Activated CD4-positive, CD25-positive, alpha-beta regulatory T cell treated with anti-CD3 and anti-CD28 coated beads, Interleukin-2, amount 50 U/mL, for 72 hours (primary cell): ENCODE measurements at places on chromosomes 6 and 20.

GRCh38 chr6:123480986-123481385 is 155.8 kb downstream of the TRDN start:
- DNase-seq, result no peak

DNA sequence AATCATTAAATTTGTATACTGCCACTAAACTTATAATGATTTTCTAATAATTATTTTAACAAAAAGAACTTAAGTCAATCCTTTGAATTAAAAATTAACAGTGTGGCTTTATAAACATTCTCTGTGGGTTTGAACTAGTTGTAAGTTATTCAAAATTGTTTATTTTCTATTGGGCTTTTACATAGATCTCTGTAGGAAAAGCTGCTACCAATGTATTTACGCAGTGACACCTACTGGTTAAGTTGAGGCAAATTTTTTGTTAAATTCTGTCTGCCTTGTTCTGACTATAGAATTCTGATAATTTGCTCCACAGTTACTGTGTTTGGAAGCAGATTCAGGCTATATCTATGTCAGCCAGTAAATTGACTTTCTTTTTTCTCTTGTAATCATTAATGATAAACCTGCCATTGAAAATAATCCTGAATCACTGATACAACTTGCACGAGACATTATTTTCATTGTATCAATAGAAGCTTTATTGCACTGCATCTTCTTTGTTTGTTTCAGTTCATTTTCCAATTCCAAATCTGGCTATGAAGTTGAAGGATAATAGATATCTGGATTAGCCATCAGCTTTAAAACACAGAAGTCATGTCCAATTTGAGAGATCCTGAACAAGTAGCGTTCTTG is 66.0 kb upstream of the UTRN start:
- no peak for DNase-seq

GRCh38 chr20:2302384-2303060 is 6.7 kb downstream of the TGM3 start:
- no peak for DNase-seq

DNA sequence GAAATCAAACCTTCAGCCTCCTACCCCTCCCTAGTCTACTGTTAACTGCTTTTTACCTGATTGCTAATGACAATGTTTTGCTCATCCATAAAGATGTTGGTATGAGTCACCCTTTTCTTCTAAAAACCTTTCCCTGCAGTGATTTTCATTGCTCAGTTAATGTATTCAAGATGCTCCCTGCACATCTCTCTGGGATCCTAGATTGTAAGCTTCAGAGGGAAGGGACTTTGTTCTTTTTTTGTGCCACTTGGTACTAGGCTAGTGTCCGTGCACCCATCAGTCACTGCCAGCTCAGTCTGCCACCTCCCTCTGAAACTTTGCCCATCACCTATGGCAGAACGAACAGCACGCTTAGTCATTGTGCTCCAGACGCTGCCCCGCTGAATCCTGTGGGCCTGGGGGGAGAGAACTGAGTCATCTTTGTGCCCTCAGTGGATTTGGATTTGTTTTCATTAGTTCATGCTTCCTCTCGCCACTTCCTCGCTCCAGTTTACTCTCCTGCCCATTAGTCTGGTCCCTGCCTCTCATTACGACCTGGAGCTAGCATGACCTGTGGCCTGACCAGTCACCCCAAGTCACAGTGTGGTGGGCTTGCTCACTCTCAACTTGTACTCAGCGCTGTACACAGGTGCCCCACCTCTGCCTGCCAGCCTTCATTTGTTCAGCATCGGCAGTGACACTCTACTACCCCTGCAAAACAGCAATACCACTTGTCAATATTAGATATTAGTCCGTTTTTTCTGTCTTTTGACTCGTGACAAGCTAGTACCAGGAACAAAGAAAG is 78.0 kb upstream of the TMEM181 start:
- no peak for DNase-seq

GRCh38 chr20:54015496-54015895 is 54.9 kb downstream of the BCAS1 start:
- DNase-seq, result no peak

DNA sequence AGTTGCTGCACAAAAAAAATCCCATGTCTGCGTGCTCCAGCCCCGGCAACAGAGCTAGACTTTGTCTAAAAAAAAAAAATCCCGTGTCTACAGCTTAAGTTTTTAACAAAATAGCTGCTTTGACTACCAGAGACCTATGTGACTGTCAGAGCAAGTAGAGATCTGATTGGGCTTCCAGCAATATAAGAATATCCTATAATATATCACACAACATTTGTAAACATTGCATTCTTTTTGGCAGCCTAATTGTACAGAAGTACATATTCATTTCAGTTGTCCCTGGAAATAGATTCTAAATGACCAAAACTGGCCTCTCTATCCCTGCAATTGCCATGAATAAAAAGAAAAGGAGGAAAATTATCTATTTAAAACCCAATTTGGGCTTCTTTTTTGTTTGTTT is 139.5 kb upstream of the RNF217 start:
- no peak for DNase-seq

DNA sequence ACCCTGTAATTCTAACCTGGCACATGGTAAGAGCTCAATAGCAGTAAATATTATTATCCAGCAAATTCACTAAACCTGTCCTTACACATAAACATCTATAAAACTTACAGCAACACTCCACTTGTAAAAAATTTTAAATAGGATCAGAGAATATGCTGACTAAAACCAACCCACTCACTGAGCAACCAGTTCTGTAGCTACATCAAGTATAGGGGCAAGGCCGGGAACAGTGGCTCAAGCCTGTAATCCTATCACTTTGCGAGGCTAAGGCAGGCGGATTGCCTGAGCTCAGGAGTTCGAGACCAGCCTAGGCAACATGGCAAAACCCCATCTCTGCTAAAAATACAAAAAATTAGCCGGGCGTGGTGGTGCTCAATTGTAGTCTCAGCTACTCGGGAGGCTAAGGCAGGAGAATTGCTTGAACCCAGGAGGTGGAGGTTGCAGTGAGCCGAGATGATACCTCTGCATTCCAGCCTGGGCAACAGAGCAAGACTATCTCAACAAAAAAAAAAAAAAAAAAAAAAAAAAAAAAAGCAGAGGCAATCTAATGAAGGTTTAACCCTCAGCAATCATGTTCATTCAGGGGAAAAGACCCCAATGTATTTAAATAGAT is 6.8 kb downstream of the STAU1 start:
- no peak for DNase-seq

DNA sequence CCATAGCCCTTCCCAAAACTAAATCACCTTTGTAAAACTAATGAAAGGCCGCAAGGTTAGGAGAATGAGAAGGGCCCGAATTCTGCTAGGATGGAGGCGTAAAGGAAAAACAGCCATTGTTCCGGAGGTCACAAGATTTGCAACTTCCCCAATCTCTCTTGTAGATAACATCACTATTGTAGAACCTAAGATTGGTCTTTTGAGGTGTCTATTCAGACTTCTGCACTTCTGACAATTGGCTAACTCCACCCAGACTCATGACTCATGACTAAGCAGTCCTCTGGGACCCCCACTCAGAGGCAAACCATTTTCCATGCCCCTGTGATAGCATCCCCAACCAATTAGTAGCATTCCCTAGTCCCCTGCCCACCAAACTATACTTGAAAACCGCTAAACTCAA is 210.5 kb upstream of the SHLD1 start:
- DNase-seq, result no peak

DNA sequence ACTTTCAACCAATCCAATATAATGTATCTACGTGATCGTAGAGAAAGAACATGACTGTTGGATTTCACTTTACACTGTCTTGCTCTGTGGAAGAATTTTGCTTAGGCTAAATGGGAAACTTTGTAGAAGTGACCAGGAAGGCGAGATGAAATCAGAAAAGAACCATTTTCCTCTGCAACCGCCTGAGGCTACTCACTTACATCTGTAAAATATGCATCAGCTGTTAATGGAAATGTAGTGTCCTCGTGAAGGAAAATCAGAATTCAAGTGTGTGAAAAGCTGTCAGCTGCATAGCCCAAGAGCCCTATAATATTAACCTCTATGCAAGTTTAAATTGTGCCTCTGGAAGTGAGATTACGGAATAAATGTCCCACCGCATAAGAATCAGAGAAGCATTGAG is 277.9 kb downstream of the C6orf118 start:
- DNase-seq, result no peak

- DNase-seq, result no peak
These were observed 231.0 kb downstream of the SOD2 start for GRCh38 chr6:159461998-159462397.

GRCh38 chr6:25578538-25578937 is 73.5 kb upstream of the SCGN start:
- DNase-seq, result no peak

DNA sequence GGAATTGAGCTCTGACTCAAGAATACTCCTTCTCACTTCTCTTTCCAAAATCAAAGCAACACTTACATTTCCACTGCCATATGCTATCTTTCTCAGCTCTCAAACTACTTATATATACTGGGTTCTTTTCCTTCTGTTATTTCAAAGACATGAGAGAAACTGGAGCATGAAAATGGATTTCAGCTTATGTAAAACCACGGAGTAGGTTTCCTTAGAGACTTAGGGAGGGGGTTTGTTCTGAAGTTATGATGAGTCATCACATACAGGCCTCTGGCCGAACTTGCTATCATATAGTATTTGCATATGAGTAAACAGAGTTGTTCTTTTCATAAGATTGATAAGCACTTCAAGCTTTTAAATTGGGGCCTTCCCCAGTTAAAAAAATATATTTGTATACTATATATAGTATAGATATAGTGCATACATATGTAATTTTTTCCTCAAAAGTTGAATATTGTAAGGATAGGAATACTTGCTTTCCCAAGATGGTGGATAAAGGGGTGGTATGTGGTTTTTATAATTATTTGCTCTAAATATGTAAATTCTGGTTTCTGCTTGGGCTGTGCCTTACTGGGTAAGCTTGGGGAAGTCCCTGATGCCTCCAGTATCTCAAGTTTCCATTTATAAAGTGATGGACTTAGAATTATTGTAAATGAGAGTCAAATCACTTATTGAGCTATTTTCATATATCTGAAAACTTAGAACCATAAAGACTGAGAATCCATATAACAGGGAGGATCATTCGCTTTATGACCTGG is 273.9 kb downstream of the RFPL4B start:
- no peak for DNase-seq

- DNase-seq, result no peak
These were observed 81.5 kb upstream of the SOX4 start for GRCh38 chr6:21511891-21512550.

DNA sequence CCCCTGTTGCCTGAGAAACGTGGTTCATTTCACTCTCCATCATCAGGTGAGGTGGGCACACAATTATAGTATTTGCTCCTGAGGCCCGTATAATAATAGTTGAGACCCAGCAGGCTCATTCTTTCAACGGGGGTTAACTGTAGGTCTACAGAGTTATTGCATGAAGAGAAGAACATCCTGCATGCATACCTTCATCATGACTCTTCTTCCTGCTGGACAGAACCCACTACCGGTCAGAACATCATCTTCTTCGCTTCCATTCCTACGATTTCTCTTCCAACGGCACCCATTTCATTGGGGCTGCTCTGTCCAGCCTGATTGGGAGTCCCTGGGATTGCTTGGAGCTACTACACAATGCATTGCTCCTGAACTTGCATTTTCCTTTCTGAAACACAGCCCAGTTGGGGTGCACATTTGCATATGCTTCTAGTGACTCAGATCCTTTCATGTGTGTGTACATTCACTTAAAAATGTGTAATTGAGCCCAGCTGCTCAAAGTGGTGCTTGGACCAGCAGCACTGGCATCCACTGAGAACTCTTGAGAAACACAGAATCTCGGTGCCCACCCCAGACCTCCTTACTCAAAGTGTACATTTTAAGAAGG is 57.4 kb downstream of the SLC24A3 start:
- no peak for DNase-seq

DNA sequence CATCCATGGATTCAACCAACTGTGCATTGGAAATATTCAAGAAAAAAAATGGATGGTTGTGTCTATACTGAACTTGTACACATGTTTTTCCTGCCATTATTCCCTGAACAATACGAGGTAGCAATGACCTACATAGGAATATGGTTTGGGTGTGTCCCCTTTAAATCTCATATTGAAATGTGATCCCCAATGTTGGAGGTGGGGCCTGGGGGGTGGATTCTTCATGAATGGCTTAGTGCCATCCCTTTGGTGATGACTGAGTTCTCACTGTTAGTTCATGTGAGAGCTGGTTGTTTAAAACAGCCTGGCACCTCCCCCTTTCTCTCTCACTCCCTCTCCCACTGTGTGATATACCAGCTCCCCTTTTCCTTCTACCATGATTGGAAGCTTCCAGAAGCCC is 139.8 kb upstream of the BACH2 start:
- no peak for DNase-seq

DNA sequence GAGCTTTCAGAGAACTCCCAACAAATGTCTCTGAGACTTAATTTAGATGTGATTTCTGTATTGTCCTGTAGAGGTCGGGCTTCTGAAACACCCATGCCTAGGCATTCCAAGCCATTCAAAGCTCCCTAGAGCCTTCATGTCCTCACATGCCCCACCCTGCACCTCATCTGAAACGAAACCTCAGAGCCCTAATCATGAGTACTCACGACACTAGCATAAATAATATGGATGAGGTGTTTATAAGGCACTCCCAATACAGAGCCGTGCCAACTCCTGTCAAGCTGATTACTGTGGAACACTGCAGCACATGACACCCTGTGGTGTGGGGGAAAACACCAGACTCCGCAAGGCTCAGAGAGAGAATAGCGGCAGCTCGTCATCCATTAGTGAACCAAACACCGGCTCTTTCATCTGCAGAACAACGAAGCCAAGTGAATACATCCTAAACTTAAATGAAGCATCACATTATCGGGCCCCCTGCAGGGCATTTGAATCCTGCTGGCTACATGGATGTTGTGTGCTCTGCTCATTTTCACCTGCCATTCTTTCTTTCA is 83.8 kb downstream of the FNDC1 start:
- no peak for DNase-seq

DNA sequence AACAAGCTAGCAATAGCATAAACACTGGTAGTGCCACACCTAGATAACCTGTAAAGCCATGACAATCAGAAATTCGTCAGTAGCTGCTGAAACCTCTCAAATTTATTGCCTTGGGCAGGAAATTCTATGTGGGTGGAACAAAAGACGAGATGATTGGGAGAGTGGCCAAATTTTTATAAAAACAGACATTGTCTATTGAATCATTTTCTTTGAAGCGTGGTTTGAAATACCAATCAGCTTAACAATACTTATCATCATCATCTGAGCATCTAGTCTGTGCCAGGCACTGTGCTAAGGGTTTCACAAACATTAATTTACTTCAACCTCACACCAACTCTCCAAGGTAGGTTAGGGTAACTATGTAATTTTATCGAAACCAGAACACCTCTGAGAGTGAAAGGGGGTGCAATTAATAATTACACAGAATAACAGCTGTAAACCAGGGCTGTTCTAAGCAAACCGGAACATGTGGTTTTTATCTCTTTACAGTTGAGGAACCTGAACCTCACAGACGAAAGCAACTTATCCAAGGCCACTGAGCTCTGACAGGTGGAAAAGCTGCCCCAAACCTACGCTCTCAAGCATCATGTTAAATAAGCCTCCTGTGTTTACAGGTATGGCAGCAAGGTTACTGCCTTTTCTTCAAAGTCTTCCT is 43.4 kb downstream of the NHSL1 start:
- no peak for DNase-seq

GRCh38 chr6:127869772-127870404 is 31.0 kb downstream of the THEMIS start:
- DNase-seq, result no peak
